Endodermal cell (in vitro differentiated cells): ENCODE measurements at places on chromosomes 1 and 21.

DNA sequence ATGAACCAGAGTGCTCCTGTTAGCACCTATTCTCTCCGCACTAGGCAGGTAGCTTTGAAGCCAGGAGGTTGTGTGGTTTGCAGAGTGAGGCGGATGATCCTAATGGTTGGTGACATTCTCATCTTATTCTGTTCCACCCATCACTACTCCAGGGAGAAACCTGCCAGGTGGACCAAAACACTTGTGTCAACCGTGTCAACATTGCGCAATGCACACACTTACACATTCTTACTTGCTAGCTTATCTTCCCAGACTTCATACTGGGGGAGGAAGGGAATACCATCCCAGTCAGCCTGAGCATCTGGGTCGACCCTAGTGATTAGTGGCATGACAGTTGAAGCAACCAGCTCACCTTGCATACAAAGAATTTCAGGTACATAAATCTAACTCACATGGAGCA, 236.9 kb downstream of the RPS6KC1 start:
- no peak for DNase-seq

DNA sequence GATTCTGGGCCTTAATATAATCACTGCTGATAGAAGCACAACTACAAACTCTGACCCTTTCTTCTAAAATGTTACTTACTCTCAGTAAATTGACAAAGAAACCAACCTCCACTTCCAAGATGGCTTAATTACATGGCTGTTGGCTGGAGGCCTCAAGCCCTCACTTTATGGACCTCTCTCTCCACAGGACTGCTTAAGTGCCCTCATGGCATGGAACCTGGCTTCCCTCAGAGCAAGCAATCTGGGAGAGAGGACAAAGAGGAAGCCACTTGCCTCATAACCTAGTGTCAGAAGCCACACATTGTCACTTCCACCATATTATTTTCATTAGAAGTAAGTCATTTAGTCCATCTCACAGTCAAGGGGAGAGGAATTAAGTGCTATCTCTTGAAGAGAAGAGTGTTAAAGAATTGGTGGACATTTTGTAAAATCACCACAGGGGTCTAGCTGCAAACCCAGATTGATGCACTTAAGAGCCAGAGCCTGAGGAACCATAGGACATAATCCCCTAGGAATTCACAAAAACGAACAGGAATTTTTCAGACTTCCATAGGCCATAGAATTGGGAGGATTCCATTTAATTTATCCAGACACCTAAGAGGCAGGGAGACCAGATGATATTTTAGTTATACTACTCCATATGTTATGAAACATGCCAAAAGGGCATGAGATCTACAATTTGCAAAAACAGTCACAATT, 97.5 kb upstream of the TNFSF4 start:
- DNase-seq, result no peak

DNA sequence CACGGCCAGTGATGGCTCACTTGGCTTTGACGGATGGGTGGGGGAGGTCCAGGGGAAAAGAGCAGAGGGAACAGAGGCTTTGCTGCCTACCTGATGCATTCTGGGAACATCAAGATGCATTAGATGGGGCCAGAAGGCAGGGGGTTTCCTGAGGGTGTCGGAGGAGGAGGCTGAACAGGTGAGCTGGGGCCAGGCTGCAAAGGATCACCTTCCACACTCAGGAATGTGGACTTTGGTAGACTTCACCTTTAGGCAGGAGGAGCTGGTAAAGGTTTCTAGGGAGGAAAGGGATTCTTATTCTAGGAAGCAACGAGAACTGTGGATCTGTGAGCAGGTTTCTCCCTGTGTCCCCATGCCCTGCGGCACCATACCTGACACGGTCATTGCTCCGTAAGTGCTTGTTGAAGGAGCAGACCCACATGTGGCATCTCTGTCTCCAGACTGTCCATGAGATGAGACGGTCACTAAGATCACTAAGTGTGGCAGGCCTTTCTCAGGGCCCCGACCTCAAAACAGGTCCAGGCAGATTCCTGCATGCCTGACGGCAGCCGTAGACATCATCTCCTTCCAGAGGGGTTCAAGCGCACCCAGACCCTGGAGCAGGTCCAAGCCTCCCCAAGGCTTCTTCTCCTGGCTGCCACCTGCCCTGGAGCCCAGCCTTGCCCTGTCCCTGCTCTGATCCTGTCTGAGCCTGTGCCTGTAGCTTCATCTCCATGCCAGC, 89.1 kb upstream of the SLC25A33 start:
- no peak for DNase-seq

DNA sequence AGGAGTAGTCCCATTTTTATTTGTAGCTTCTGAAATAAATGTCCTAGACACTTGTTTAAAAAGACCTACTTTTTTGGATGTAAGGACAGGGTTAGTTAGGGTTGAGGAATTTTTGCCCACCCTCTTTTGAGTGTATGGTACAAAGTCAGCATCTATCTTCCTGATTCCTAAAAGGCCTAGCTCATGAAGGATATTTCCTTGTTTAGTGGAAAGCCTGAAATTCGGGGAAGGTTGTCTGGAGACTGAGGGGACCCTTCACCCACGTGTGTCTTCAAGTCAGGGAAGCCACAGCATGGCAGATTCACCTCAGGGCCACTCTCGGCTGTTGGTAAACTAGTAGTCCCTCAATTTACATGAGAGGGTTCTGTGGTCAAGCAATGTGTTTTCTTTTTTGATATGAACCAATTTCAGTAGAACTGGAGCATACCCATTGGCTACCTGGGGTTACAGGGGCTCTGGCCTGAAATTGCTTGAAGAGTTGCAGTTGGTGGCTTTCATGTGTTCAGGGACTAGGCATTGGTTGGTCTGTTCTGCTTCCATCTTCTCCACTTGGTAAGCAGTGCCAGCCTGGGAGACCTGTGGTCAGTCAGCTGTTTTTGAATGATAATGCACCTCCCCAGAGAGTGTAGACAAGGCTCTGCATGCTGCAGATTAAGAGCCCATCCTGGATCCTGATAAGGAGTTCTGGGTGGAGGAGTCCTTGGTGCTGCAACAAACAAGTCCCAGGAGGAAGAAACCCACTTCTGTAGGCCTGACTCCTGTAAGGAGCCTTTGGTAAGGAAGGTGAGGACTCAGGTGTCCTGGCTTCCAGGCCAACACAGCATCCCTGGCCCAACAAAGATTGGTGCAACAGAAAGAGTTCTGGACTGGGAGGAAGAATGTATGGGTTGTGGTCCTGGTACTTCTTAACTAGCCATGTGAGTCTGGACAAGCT, 6.3 kb downstream of the BTG2 start:
- DNase-seq, result no peak

DNA sequence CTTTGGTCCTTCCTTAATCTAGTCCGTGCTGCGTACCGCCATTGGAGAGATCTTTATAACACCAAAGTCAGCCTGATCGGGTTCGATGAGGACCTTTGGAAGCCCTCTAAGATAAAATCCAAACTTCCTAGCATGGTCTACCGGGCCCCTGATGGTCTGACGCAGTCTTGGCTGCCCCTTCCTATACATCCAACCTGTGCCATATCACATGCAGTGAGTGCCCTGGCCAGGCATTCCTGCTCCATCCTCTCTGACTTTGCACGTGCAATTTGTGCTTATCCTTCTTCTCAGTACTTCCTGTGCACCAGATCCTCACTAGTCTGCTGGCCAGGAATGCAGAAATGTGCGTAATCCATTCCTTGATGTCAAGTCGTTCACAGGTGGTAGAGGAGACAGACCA, 45.6 kb downstream of the CFAP57 start:
- no peak for DNase-seq

DNA sequence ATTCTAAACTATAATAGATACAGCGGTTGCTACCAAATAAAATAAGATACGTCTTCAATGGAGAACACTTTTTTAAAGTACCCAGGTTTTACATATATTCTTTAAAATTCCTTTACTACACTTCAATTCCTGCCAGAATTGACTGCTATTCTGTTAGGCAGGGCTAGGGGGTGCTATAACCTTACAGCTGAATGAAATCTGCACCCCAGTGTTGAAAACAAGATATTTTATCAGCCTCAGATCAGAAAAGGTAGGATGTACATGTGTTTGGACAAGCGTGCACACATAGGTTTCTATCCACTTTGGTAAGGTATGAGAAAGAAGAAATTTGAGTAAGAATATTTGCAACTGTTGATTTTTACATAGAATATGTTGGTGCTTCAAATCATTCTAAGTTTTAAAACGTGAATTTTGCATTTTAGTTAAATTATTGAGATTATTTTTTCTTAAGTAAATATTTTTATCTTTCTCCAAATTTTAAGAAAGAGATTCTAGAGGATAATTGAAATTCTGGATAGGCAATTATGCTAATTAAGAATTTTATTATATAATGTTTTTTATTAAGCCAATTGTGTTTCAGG, 490.8 kb upstream of the ADGRL4 start:
- peak; percentile 56 for DNase-seq

- DNase-seq, result no peak
Observed at GRCh38 chr21:16455978-16456377, 726.2 kb downstream of the USP25 start.
